ENCODE measurements at places on chromosomes 13 and 19. TPM values are rescaled to one million over a fixed set of nuclear protein-coding genes. Genes with fewer than 3 reads are reported as not detected.

- peak; percentile 72 for DNase-seq
These were observed 9.2 kb upstream of the SERP2 start for GRCh38 chr13:44364345-44365000.

GPR18 gene
- total RNA-seq, result not detected

DNA sequence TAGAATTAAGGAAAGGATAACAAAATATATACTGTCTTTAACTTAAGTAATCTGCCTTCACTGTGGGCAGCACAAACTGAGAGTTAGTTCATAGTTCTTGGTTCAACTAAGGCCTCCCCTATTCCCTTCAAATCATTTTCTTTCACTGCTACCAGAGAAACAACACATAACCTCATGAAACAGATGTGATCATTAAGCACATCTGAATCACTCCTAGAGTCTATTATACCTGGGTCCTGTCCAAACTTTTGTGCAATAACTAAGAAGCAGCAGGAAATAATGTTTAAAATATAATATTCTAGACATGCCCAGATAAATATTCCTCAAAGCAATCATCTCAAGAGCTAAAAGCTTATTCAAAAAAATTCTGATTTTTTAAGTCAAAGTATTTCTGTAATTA, 62.9 kb downstream of the ZC3H13 start:
- no peak for DNase-seq

RELB gene
- total RNA-seq, result 8.1 TPM

DNA sequence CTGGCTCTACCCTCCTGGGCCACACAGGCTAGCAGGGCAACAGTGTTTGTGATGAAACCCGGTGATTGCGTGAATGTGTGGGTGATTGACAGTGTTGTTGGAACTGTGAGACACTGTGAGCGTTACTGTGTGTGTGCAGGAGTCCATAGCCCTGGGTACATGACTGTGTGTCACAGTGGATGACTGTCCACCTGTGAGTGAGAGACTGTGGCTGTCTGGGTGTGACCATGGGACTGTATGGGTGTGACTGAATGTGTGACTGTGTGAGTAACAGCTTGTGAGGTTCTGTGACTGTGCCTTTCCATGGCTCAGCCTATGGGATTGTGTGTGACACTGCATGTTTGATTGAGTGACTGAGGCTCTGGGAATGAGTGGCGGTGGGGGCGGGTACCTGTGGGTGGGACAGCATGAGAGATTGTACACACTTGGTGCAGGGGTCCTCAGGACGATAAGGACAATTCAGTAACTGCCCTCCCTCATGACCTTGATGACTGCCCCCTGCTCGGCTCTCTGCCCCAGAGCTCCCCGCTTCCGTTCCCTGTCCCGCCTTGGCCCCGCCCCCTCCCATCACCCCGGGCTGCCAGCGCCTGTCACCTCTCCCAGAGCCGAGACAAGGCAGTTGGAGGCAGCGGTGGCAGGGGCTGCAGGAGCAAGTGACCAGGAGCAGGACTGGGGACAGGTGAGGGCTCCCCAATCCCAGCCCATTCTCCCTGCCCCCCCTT, at the start of gene GIPR:
Gene GIPR, plus strand, starts transcription at position 602 of the 722 bp plus-strand sequence. CDS start 1,300 bp downstream, outside the sequence.
- DNase-seq, result no peak

DNA sequence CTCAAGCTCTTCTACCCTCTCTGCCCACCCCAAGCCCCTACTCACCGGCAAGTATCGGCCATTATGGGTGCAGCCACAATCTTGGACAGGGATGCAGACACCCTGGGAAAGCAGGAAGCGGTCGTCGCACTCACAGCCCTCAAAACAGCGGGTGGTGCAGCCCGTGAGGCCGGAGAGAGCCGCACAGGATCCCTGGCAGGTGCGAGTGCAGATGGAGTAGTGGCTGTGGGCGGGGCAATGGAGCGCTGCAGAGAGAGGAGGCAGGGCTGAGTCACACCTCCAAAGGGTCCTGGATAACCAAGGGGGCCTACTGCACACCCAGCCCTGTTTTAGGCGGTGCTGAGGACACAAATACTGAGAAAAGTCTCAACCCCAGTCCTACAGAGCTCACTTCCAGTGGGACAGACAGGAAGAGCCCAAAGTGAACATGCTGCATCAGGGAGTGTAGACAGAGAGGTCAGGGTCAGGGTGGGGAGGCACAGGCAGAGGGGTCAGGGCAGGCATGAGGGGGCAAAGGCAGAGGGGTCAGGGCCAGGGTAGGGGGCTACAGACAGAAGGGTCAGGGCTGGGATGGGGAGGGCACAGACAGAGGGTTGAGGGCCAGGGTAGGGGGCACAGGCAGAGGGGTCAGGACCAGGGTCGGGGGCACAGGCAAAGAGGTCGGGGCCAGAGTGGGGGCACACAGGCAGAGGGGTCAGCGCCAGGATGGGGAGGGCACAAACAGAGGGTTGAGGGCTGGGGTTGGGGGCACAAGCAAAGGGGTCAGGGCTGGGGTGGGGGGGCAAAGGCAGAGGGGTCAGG, 24.2 kb upstream of the FBL start:
- DNase-seq, result no peak

- DNase-seq, result no peak
These were observed 7.5 kb upstream of the RBM26 start for GRCh38 chr13:79413521-79413920.

LRRC4B gene
- total RNA-seq, result under 0.01 TPM

TBXA2R gene
- total RNA-seq, result 1.5 TPM

DNA sequence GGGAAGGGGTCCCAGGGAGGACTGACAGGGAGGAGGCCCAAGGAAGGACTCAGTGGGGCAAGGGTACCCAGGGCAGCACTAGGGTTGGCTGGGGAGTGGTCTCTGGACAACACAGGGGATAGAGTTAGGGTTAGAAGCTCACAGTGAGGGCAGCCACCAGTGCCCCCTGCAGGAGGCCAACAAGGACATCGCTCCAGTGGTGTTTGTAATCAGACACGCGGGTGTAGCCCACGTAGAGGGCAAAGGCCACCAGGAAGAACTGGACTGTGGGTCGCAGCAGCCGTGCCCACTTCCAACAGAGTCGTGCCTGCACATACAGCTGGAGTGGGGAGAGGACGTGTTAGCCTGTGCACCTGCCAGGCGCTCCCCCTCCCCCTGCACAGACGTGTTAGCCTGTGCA, 9.2 kb downstream of the PLPP2 start:
- DNase-seq, result no peak

DNA sequence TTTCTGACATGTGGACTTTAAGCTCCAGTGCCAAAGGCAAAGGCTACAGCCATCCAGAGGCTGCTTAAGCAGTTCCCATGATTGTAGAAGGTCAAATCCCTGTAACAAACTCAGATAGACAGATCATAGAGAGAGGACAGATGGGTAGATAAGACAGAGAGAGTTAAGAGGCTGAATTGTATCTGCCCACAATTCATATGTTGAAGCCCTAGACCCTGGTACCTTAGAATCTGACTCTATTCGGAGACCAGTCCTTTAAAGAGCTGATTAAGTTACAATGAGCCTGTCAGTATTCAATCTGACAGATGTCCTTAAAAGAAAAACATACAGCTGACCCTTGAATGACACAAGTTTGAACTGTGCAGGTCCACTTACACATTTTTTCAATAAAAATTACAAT, 115.2 kb downstream of the RAP2A start:
- DNase-seq, result no peak

FARSA gene
- 53.6 TPM for total RNA-seq

DNA sequence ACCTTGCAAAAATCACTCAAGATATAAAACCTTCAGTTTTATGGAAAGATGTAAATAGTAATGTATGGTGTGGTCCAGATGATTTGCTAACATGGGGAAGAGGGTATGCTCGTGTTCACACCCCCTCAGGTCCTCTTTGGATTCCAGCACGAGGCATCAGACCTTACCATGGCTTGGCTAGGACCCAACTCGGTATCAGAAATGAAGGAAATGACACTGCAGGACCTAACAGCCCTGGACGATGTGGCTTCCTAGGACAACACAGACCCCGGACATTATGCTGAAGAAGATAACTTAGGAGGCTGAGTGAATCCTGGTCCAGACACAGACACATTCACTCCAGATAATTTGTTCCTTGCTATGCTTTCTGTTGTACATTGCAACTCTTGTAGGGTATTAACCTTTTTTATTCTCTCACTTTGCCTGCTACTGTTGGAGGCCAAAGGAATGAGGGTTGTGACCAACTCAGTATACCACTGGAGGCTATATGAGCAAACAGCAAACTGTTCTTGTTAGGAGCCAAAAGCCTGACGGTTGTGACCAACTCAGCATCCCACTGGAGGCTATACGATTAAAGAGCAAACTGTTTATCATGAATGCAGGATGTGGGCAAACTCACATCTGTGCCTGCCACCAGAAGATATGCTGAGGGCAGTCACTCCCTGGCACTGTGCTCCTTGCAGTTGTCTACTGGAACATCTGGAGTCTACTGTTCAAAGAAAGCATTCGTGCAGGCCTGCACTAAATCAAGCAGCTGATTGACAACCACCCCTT, 121.7 kb downstream of the ZNF429 start:
- no peak for DNase-seq

DNA sequence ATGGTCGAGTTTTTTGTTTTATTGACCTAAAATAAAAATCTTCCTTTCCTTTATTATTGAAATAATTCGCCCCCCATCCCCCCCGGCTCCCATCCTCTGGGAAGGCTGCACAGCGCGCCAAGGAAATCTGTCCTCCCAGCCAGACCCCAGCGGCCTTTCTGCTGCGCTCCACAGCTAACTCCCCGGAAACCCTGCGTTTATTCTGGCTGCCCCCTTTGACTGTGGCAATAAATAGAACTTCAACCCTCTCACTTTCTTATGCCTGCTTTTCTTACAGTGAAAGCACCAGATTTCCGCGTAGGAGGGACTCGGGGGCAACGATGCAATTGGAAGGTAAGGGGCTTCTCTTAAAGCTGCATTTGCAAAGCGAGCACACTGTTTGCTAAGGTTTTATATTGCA, 9.7 kb upstream of the C19orf12 start:
- DNase-seq, result no peak

- no peak for DNase-seq
These were observed 97.9 kb upstream of the SLC7A1 start for GRCh38 chr13:29693275-29693945.

GRCh38 chr13:41213316-41213715, 18.9 kb upstream of the KBTBD7 start:
- DNase-seq, result no peak

HOMER3 gene
- 124 TPM for total RNA-seq

DNA sequence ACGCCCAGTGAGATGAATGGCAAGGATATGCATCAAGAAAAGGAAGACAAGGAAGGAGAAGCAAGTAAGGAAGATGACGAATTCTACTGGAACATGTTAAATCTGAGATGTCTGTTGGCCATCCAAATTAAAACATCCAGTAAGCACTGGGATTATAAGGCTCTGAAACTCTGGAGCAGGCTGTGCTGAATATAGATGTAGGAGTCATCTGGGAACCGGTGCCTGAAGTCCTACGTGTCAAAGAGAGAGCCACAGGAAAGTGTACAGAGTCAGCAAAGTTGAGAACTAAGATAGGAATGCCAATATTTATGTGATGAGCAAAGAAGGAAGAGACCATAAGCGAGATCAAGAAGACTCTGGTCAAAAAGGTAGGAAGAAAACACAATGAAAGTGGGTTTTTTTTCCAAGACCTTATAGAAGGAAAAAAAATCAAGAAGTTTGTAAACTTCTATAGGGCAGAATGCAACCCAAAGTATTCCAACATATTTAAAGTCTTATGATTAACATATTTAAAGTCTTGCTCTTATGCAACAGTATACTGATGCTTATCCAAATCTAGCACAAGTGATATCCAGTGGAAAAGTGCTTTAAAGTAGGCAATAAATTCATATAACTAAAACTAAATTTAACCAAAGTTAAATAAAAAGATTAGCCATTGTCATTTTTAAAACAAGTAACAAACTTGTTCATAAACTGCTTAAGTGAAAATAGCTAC, 51.2 kb upstream of the EEF1AKMT1 start:
- DNase-seq, result peak; percentile 65

DNA sequence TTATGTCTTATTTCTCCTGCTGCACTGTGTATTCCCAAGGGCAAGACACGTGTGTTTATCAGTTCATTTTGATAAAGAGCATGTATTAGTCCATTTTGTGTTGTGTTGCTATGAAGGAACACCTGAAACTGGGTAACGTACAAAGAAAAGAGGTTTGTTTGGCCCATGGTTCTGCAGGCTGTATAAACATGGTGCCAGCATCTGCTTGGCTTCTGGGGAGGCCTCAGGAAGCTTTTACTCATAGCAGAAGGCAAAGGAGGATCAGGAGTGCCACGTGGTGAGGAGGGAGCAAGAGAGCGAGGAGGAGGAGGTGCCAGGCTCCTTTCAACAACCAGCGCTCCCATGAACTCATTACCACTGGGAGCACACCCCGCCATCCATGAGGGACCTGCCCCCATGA, 214.0 kb downstream of the UQCRFS1 start:
- DNase-seq, result no peak

GRCh38 chr19:58553799-58554493, 959 bp downstream of the CHMP2A start:
- DNase-seq, result no peak

SYNE4 gene
- not detected for total RNA-seq

DNA sequence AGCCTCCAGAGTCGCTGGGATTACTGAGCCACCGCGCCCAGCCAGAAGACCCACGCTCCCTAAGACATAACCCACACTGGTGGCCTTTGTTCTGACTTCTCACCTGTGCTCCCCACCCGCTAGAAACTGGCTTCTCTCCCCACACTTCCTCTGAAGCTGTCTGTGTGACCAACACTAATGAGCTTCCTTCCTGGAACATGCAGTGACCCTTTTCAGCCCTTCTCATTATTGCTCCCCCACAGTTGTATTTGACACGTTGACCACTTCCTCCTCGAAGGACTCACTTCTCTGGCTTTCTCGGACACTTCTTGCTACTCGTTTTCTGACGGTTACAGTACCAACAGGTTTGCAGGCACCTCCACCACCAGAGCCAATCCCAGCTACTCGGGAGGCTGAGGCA, 10.9 kb downstream of the NCR1 start:
- no peak for DNase-seq

DNA sequence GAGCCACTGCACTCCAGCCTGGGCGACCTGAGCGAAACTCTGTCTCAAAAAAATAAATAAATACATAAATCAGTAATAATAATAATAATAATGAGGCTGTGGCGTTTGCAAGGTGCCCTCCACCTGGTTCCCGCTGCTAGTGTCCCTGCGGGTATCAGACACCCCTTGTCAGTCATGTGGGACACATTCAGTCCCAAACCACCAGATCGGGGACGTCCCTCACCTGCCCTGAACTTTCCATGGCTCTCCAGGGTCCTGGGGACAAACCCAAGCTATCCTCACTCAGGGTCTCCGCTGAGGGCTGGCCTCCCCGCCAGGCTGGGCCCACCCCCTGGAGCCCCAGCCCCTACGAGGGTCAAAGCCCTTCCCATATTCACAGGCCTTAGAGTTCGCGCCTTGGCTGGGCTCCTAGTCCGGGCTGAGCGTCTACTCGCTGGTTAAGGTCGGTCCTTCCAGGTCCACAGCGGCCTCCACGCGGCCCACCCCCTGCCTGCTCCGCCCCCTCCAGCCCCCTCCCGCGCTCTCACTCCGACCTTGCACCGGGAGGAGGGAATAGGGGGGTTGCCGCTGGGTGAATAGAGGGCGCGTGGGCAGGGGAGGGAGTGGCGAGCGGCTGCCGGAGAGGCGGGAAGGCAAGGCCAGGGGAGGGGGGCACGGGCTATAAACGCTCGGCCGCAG, 349 bp upstream of the KISS1R start:
- no peak for DNase-seq

Measured in lung microvascular endothelial cell (primary cell).